ENCODE measurements at places on chromosomes 3 and 15.

DNA sequence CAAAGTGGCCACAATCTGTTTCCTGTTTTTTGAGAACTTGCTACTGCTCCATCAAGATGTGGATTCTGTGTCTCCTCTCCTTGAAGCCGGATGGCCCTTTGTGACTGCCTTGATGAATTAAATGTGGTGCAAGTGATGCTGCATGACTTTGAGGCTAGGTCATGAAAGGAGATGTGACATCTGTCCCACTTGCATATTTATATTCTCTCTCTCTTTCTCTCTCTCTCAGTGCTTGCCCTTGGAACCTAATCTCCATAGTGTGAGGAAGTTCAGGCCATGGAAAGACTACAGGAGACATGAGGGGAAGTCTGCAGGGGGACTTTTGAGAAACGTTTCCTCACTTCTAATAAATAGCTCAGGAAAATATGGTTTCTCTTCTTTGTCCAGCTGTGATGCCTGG lies 50.0 kb upstream of the ADPGK start:
- DNase-seq: no peak

- no peak for DNase-seq
These were observed 985 bp downstream of the LCMT2 start for GRCh38 chr15:43329217-43329959.

DNA sequence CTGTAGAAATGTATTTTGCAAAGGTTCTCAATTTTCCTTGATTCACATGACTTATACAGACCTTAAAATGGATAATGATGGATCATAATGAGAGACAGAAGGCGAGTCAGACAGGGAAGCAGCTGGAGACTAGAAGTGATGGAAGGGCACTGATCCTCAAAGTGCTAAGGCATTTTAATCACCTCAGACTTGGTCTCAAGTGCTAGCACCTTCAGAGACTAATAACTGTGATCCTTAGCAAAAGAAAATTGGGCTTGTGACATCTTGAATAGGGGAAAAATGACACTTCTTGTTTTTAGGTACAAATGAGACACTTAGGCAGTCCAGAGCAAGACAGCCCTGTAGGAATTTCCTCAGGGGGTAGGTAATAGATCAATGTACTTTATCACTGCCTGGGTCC lies 1011.7 kb downstream of the SQOR start:
- DNase-seq: no peak

DNA sequence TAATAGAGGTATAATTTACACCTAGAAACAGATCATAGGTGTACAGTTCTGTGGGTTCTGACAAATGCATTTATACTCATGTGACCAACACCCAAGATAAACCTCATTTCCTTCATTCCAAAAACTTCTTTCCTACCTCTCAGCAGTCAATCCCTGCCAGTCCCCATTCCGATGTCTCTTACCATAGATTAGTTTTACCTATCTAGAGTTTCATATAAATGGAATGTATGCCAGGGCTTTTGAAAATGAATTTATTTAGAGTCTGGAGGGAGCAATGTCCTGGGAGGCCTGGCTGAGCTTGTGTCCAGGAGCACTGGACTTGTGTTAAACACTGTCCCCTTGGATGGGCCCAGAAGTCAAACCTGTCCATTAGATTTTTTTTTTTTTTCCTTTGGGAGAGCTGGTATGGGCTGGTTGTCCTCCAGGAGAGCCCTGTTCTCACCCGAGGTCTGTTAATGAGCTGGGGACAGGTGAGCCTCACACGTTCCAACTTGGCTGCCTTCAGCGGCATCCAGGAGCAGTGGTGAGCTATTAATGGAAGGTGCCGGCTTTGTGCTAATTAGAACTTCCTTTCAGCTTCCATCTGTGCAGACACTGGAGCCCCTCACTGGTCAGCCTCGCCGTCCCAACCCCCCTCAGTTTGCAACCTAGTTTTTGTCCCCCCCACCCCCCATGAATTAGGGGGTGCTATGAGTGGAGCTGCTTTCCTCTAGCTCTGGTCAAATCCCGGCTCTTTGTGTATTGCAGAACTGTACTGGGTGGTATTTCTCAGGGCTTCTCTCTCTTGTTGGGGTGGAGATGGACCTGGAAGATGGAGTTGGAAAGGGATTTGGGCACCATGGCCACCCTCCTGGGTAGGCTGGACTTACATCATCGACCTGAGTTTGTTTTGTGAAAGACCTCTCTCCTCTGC lies 40.7 kb upstream of the POLG start:
- DNase-seq: no peak

DNA sequence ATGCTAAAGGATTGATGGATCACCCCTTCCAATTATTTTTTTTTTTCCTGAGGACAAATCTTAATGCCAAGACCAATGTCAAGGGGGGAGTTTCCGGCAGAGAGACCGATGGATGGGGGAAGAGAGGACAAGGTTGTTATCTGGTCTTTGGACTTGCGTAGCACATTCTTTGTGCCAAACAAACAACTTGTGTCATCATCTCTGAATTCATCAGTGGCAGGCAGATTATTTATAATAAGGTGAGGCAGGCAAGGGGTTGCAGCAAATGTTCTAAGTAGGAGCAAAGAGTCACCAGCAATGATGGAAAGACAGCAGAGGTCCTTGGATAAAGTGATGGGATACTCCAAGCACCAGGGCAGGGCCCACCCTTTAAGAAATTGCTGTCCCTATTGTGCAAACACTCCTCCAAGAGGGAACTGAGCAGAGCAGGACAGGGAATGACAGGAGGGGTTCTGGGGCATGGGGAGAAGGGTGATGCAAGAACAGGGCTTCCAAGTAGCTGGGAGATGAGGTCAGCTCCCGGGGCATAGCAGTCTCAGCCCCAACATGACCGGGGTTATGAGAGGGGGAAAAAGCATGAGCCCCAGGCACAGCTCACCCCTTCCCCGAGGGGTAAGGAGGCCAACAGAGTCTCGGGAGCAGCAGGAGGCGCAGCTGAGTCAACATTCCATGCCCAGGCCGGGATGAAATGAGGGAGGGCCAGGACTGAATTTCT lies 57.4 kb downstream of the ANXA2 start:
- DNase-seq: no peak

DNA sequence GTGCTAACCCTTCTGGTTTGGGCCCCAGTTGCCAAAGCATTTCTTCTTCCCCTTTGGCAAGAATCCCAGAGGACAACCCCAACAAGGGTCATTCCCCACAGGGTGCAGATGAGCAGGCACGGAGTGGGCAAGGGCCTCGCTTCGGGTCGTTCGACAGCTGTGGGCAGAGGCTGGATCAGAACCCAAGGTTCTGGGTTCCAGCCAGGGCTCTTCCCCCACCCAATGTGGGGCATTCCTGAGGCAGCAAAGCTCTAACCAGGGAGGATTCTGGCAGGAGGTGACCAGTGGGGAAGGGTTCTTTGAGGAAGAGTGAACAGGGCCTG lies 48.3 kb downstream of the CYP11A1 start:
- DNase-seq: no peak

All from stimulated activated CD8-positive, alpha-beta memory T cell treated with anti-CD3 and anti-CD28 coated beads, Interleukin-15, amount 100 ng/mL, for 1 hour (primary cell).